ENCODE measurements at places on chromosomes 2 and 18.

DNA sequence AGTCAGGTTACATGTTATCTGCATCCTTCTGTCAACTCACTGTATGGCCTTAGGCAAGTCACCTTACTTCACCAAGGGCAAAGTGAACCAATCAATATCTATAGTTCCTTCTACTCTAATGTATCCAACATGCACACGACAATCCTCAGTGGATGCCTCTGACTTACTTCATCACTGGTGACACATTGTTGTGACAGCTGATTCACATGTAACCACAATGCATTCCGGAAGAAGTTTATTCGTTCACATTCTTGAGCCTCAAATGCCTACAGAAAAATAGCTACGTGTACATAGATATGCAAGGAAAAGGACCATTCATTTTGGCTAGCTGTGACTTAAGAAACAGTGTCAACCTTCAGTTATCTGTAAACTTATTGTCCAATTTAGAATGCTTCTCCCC lies 26.3 kb upstream of the EPG5 start:
- DNase-seq, result no peak

DNA sequence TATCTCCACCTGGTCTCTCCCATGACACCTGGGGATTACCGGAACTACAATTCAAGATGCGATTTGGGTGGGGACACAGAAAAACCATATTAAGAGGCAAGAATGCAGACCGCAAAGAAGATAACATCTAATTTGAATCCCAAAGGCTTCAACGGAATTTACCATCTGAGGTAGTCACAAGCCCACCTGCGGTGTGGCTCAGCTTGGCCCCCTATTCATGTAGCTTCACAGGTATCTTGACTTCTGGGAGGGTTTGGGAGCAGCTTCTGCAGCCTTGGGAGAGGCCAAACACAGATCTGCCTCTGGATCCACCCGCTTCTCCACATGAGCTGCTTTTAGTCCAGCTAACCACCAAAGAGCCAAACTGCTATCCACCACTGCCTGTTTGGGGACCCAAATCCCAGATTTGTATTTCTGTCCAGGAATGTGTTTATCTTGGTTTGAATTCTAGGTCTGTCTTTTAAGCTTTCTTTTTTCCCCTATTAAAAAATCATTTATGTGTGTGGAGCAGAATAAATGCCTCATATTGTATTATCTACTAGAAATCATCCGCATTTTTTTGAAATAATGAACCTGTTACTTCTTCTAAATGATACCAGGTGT lies 247.6 kb downstream of the DLGAP1 start:
- DNase-seq, result no peak

DNA sequence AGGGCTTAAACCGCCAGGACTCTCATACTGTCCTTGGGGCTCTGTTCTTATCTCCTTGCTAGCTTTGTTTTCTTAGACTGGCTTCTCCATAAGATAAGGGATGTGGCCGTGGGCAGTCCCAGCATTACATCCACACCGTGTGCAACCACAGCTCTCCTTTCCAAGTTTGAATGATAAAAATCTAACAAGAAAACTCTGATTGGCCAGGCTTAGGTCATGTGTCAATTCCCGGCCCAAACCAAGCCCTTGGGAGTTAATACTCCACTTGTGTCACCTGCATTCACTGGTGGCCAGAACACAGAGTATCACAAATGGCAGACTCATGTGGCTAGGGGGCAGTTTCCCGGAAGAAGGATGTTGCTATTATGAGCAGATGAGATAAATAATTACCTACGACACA lies 43.2 kb upstream of the KDM3A start:
- no peak for DNase-seq

GRCh38 chr2:59584958-59585357 lies 968.5 kb downstream of the BCL11A start:
- no peak for DNase-seq

DNA sequence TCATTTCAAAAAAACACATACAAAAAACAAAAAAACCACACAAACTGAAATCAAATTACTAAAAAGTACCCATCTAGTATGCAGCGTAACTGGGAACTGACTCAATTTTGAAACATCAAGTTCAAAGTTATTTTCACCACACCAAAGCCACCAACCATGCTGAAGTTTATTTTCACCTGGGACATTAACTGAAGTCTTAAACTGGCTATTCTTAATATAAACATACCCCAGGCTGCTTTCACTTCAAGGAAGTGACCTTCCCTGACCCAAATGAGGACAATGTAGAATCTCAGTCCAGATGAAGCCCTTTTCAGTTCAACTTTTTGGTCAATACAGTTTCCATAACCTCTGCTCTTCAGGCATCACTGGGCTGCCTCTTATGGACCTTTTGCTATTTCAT lies 84.6 kb downstream of the PIGN start:
- no peak for DNase-seq

DNA sequence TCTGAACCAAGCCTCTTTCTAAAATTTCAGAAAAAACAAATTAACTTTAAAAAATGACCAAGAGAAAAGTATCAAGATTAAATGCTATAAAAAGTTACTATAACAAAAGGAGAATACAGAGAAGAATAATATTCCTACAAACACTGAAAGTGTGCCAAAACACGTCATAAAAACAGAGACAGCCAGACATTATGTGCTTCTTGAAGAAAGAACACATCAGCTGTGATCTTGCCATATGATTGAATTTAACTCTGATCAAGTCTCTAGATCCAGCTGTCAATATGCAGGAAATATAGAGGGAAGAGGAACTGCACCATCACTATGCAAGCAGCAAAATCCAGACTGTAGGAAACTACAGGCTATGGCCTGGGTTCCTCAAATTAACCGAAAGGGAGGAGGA lies 33.7 kb upstream of the COL5A2 start:
- no peak for DNase-seq

DNA sequence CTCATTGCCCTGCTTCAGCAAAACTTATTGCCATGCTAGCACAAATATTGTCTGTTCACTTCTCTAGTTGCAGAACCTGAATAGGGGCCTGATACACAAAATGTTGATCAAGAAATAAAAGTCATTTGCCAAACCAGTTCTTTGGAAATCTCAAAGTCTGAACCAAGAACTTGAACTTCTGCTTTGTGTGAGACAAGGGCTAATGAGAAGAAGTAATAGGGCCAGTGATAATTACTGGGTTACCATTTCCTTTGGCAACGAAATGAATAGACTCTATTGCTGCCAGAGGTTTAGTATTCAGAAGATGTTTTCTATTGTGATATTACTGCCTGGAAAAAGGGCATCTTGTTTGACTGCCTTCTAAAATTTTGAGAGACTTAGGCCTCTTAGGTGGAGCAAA lies 35.0 kb downstream of the TMEFF2 start:
- DNase-seq, result no peak

DNA sequence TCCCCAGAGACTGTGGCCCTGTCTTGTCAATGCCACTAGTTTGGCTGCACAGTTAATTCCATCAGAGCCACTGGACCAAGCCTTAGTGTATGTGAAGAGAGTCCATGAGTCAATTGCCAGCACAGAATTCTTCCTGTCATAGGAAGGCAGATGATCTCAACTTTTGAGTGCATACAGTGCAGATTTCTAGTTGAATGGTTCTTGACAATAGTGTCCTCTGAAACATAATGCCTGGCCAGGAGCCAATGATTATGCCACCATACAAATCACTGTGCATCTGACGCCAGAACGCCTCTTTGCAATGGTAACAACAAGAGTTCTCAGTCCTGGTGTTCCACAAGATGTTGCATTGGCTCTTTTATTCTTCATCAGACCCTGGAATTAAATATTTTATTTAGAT lies 7.1 kb downstream of the NEUROD1 start:
- no peak for DNase-seq

GRCh38 chr2:74420006-74420405 lies 1.4 kb downstream of the C2orf81 start:
- no peak for DNase-seq

DNA sequence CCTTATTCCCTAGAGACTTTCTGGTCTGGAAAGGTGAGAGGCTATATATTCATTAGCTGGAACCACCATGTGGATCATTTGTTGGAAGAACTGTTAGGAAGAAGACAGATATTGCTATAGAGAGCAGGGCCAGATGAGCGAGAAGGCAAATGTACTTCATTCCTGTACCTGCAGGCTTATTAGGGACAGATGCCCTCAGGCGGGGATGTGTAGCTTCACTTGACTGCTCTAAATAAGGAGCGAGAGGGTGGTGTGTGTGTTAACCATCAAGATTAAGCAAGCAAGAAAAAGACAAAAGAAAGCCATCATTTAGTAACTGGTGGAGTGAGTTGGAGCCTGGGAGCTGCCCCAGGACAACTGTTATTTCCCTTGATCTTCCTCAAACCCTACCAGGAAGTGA lies 36.4 kb downstream of the NEDD4L start:
- DNase-seq, result no peak

- no peak for DNase-seq
These were observed 126.2 kb downstream of the NAT8 start for GRCh38 chr2:73516033-73516432.

DNA sequence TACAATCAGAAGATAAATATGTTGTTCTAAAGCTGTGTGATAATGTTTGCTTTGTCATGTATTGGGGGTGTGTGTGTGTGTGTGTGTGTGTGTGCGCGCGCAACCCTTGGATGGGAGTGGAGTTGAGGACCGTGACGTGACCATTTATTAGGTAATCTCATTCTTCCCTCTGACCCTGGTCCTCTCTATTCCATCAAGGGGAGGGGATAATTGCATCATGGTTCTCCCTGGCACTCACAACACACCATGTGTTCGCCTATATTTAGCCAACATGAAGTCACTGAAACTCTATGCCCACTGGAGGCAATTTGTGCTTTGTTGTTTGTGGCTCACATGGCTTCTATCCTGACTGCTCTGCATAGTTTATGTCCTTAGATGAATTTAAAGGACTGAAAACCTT lies 79.8 kb upstream of the LRPPRC start:
- DNase-seq, result no peak

DNA sequence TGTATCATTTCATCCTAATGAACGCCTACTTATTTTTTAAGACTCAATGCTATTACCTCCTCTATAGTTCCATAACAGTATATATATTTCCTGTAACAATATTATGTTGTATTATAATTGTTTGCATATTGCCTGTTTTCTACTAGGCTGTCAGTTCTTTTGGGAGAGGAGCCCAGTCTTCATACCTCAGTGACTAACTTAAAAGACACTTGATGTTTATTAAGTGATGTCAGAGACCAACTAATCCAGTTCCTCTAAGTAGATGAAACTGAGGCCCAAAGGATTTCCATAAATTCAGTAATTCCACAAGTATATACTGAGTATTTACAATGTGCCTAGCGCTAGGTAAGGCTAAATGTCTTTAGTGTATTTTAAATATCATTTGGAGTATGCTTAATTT lies 48.9 kb upstream of the AAK1 start:
- DNase-seq, result no peak

DNA sequence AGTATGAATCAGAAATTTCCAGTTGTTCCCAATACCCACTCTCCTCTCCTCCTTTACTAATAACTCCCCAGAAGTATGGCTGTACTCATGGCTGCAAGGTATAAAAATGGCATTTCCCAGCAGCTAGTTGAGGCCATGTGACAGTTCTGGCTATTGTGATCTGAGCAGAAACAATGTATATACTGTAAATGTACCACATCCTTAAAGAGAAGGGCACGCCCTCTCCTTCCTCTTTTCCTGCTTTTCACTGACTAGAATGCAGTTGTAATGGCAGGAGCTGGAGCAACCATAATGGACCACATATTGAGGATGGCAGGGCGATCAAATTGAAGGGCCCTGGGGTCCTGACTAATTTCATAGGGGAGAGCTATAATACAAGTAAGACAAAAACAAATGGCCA lies 211.2 kb downstream of the TNS1 start:
- DNase-seq, result no peak

GRCh38 chr2:46719487-46719886 lies 196.1 kb downstream of the MCFD2 start:
- DNase-seq, result no peak

GRCh38 chr2:174693344-174693743 lies 70.9 kb downstream of the CHRNA1 start:
- no peak for DNase-seq

- DNase-seq, result no peak
These were observed 238.7 kb upstream of the COPS8 start for GRCh38 chr2:236847023-236847422.

DNA sequence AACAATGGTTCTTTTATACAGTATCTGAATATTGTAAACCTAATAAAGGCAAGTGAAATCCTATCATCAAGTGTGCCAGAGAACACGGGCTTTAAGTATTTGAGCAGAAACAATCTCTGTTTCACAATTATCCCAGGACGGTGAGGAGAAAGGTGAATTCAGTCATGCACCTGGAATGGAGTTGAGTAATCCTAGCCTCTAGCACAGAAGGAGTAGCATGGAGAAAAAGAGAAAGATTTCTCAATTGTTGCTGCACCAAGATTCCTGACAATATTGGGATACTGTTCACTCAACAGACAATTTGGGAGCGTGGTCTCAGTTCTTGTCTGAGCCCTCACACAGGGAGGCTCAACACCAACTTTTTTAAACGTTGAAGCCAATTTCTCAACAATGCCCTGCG lies 510.6 kb downstream of the SOX11 start:
- no peak for DNase-seq

GRCh38 chr2:63545023-63545422 lies 43.3 kb downstream of the WDPCP start:
- DNase-seq, result no peak

DNA sequence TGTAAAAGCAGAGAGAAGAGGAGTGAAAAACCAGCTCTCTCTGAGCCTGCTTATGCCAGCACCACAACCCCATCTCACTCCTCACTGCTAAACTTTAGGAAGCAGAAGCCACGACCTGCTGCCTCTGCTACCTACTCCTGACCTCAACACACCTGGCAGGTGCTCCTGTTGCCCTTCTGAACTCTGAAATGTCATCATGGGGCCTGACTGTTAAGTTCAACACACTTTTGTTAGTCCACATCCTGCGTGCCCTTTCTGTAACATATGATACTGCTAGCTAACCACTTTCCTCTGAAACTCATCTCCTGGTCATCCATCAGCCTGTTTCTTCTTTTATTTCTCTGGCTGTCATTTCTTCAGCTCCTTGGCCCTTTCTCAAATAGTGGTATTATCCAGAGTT lies 118.1 kb downstream of the EPB41L3 start:
- no peak for DNase-seq

DNA sequence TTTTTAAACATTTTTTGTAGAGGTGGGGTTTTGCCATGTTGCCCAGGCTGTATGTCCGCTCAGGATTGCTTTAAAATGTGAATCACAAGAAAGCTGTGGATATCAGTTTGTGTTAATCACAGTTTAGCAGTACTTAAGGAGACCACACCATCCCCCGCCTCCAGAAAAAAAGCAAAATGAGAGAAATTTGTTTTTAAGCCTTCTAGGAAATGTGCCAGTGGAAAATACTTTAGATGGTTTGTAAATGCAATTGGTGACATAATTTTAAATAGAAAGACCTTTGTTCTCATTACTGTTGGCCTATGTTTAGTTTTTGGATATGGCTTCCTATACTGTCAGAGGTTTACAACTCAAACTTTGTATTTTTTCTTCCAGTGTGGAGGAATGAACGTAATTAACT lies 27.0 kb downstream of the GCA start:
- DNase-seq, result no peak

DNA sequence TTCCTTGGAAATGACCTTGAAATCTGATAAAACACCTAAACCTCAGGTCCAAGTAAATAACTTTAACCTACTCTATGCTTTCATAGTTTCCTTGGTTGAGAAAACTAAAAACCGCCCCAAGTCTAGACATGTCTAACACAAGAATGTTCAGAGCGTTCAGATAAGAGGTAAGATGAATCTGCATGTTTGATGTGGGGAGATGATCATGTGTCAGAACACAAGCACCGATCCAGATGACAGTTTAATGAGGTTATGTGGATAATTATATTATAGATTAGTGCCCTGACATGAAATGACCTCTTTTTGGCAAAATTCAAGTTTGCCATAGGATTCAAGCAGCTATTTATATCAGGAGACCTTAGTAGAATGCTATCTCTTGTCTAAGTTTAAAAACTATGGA lies 729.8 kb upstream of the SOX11 start:
- DNase-seq, result no peak

All from central memory CD4-positive, alpha-beta T cell (primary cell).